Suppressor macrophage treated with lipopolysaccharide for 1 hour (primary cell): ENCODE measurements at places on chromosomes 5 and 9.

DNA sequence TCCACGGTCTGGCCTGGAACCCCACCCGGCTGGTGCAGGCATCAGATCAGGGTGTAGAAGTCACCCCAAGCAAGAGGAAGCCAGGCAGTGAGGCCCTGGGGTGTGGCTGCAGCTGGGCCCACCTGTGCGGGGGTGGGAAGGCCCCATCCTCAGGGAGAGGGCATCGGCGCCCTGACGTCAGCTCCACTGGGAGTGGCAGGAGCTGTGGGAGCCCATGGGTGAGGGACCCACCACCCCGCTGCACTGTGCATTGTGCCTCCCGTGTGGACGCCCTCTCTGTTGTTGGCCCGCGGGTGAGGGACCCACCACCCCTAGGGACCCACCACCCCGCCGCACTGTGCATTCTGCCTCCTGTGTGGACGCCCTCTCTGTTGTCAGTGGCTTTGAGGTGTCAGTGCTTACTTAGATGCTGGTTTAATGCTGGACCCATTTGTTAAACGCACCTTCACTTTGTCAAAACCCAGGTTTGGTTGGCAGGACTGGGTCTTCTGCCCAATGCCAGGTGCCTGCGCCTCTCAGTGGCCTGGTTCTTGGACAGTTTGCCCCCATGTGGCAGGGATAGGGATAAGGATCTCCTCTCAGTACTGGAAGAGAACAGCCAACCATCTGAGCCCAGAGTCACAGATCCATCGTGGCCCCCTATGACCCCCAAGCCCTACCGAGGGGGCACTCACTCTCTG, 6.9 kb upstream of the EXOC3 start:
- peak; percentile 20 for DNase-seq

- DNase-seq = peak; percentile 43
Measured at GRCh38 chr9:114588210-114588609, 641 bp downstream of the ATP6V1G1 start.

DNA sequence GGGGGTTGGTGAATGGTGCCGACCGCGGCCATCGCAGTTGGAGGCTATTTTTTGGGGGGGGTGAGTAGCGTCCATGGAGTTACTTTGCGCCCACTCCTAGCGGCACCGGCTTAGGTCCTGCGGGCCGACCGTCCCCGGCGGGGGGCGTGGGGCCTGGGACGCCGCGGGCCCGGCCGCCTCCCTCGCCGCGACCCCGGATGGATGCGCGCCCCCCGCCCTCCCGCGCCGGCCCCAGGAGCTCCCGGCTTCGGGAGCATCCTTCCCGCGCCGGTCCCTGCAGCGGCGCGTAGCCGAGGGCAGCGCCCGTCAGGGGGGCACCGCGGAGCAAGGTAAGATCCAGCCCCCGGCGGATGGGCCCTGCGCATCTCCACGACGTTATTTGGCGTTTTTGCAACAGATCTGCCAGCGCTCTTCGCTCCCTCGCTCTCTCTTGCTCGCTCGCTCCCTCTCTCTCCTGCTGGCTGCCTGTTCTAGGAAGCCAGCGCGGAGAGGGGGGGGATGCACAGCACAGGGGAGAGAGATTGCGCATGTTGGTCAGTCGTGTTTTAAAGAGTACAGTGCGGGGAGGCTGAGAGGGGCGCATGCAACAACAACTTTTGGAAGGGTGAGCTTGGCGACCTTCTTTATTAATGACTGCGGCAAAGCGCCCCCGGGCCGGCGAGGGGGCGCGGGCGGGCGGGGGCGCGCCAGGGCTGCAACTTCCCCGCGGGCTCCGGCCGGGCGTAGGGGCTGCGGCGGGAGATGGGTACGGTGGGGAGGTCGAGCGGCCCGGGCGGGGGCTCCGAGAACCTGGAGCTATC, 413 bp downstream of the JADE2 start:
- DNase-seq = peak; percentile 50

DNA sequence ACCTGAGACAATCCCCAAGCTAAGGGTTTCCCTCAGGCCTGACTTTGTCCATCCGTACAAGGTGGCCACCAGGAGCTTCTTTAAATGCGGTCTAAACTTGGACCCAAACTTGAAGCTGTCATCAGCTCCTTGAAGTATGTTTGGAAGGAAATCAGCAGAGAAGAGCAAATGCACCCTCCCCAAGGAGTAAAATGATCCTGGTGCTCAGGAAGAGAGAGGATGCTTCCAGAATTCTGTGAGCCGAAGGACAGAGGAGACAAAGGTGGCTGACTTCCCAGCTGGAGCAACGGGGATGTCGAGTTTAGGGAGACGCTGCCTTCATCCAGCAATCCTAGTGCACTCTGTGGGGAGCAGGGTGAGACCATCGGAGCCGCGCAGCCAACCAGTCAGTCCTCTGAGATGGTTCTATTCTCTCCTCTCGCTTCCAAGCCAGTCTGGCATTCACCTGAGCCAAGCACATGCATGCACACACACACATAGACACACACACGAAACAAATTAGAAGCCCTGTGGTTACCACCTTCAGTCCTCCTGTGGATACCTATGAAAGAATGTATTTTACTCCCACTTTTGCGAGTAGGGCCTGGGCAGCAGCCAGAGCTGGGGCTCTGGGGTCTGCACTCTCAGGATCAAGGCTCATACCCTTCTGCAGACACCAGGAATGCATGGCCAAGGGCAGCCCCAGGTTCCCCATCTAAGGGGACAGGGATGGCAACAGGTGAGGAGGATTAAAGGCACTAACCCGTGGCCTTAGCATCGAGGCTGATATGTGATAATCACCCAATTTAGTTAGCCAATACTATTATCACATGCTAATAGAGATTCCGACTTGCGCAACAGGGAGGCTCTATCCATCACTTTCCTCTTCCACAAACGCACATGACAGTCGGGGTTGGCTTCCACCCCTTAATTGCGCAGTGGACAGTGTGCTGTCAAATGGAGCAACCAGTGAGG, 75.8 kb downstream of the GTF3C4 start:
- no peak for DNase-seq

DNA sequence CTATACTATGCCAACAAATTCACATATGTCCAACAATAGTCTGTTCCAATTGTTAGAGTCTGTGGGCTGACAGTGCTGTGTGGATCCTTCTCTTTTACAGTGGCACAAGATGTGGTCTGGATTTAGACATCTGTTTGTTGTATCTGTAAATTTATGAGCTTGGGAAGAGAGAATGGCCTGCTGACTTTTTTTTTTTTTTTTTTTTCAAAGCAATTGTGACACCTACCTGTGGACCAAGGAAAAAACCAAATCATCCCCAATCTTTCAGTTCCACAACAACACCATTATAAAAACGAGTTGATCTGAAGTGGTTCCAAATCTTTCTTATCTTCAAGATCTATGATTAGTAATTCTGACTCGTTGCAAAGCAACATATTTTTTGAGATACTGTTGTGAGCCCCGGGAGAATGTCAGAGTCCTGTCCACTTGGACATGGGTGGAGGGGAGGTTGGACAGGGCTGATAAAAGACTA, 4.9 kb downstream of the IRX2 start:
- DNase-seq = no peak

DNA sequence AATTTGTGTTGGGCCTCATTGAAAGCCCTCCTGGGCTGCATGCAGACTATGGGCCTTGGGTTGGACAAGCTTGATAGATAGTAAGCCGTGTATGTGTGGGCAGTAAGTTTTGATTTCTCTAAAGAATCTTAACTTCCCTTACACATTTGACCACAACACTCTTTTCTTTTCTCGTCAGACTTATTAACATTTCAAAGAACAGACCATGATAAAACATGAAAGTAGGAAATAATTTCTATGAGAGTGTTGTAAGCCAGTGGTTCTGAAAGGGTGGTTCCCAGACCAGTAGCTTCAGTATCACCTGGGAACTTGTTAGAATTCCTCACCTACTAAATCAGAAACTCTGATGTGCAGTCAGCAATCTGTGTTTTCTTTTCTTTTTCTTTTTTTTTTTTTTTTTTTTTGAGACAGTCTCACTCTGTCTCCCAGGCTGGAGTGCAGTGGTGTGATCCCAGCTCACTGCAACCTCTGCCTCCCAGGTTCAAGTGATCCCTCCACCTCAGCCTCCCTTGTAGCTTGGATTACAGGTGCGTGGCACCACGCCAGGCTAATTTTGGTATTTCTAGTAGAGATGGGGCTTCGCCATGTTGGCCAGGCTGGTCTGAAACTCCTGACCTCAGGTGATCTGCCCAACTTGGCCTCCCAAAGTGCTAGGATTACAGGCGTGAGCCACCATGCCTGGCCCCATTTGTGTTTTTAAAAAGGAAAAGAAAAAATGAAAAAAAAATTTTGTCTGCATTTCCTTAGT, 20.0 kb upstream of the GCNT1 start:
- no peak for DNase-seq

GRCh38 chr9:98504298-98505282, 204.1 kb downstream of the GABBR2 start:
- no peak for DNase-seq

- DNase-seq = no peak
Measured at GRCh38 chr5:173746047-173746646, 129.7 kb upstream of the BOD1 start.

- no peak for DNase-seq
Measured at GRCh38 chr9:130283539-130284248, 18.1 kb downstream of the HMCN2 start.

DNA sequence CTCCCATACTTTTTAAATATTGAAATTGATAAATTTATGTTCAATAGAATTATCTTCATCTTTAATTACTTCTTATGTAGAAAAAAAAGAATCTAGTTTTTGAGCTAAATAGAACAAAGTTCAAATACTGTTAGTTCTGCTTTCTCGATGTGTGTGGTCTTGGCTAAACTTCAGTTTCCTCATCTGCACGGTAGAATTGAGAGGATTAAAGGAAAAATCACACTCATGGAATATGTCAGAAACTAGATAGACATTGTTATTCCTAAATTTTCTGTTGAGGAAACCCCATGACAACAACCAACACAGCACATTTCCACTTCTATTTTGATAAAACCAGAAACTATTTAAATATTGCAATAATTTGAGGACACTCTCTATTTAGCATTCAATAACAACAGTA, 100.3 kb downstream of the MUSK start:
- DNase-seq = peak; percentile 32

DNA sequence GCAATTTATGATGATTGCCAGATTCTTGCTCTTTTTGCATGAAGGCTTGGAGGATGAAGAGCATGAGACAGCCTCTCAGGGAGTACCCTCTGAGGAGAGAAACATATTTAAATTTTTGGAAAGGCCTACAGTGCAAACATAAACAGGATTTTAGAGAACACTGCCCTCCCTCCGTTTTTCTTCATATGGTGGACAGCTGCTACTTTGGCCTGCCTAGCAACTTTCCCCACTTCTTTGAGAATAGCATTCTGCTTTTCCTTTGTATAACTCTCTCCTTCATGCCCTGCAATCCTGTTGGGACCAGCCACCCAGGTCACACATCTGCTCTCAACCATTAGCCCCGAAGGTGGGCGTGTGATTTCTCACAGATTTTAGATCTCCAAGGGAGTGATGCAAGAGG, 20.5 kb upstream of the TXN start:
- DNase-seq = no peak

- no peak for DNase-seq
Measured at GRCh38 chr5:87245451-87245850, 22.2 kb upstream of the RASA1 start.

- no peak for DNase-seq
Measured at GRCh38 chr5:176985516-176985915, 21.1 kb downstream of the UIMC1 start.

GRCh38 chr5:72523960-72524582, 16.9 kb upstream of the ZNF366 start:
- DNase-seq = peak; percentile 83

DNA sequence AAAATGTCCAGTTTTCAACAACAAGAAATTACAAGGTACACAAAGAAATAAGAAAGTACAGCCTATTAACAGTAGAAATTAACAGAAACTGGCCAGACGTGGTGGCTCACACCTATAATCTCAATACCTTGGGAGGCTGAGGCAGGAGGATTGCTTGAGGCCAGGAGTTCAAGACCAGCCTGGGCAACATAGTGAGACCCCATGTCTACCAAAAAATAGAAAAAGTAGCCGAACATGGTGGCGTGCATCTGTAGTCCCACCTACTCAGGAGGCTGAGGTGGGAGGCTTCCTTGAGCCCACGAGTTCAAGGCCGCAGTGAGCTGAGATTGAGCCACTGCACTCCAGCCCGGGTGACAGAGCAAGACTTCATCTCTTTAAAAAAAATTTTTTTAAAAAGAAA, 41.5 kb upstream of the FSD1L start:
- no peak for DNase-seq

DNA sequence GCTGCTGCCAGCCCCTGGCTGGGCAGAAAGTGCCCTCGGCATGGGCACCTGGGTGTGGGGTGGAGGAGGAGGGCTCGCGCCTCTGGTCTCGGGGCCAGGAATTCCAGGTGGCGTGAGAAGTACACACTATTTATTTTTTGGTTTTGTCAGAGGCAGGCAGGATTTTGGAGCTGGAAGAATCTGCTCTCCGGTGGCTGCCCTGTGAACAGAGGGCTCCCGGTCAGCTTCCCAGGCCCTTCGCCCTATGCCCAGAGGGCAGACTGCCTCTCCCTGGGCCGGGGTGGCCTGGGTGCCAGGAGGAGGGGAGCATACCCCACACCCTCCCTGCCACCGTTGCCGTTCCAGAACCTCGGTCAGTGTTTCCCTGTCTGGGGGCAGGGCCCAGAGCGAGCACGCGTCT, 8.3 kb downstream of the DOLPP1 start:
- no peak for DNase-seq

DNA sequence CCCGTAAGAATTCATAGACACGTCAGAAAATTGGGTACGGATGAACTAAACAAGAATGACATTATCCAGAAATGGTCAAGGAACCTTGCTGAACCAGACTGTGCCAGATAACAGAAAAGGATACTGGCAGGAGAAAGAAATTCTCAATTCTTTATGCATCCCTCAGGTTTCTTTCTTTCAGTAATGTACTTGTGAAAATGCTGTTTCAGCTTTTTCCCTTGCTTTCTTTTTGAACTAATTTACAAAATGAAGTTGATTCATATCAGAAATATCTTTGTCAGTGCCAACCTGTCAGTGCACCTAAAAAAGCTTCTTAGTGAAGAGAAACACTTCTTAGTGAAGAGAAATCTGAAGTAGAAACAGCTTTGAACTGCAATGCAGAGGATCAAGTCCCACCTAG, 643.6 kb upstream of the RORB start:
- DNase-seq = no peak

GRCh38 chr5:138495351-138495750, 30.1 kb downstream of the EGR1 start:
- DNase-seq = no peak

DNA sequence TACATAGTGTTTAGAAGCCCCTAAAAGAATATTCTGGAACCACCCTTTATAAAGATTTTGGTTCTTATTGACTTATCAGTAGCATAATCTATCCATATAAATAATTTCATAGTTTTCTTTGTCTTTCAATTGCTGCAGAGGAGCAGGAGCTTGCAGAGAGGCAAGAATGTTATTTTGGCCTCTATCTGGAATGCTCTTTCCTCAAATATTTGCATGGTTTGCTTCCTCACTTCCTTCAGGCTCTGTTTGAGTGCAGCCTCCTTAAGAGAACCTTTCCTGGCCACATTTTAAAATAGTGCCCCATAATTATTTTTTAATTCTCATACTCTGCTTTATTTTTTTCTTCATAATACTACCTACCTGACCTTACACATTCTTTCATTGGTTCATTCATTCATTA, 1.5 kb downstream of the C5 start:
- DNase-seq = no peak
